MV-4-11 (cell line): ENCODE measurements at places on chromosomes 16 and 17.
A peak's percentile ranks its signal among the peaks of the same experiment; 100 is the strongest.

DNA sequence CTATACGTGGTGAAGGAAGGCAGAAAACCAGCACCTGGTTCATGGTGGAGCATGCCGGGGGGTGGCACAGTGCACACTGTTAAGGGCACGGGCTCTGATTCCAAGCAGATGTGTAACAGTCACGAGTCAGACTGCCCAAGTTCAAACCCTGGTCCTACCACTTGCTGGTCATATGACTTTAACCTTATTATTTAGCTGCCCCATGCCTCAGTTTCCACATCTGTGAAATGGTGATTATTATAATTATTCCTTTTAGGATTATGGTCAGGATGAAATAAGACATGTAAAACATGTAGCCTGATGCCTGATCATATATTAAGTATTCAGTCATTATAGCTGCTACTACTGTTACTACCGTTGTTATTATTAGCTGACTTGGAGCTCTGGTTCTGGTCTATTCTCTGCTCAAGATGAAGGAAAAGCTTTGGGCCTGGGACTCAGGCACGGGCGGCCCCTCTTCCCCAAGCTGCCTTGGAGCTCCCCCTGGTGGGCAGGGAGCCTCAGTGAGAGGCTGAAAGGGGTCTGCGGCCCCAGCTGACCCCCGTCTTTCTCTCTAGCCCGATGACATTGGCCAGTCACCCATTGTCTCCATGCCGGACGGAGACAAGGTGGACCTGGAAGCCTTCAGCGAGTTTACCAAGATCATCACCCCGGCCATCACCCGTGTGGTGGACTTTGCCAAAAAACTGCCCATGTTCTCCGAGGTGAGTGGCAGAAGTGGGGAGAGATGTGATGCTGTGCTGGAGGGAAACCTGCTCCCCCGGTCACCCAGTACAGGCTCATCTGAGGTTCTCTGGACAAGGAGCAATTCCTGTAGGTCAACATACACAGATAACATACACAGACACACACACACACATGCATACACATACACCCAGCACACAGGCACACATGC lies 14.0 kb downstream of the NR1D1 start:
- DNase-seq = no peak

DNA sequence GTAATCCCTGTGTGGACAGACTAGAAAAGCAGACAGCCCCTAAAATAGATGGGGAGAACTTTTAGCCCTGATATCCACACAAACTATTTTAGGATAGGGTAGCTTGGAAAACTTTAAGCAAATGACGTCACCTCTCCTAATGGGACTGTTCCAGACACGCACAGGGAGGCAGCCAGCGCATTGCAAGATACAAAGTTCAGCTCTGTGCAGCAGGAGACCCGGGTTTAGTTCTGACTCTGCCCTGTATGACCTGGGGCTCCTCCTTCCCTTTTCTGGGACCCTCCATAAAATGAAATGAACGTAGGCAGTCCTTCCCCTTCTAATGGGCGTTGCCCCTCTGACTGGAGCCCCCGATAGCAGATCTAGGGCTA lies 6.3 kb downstream of the ZNF689 start:
- DNase-seq = no peak

DNA sequence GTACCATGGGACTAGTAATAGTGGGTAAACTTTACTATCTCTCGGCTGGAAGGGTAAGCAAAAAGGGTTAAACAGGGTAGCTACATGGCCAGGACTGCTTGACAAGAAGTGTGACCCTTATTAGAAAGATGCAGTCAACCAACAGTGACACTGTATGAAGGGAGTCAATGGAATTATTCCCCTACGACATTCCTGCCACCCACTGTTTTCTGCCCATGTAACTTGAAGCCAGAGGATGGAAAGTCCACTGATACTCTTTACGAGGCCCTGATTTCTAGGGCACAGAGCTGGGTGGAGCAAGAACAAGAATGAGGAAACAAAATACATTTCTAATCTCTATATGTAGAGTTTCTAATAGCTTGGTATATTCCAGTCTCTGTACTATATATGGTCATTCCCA lies 1102.5 kb downstream of the CDH11 start:
- DNase-seq = no peak

DNA sequence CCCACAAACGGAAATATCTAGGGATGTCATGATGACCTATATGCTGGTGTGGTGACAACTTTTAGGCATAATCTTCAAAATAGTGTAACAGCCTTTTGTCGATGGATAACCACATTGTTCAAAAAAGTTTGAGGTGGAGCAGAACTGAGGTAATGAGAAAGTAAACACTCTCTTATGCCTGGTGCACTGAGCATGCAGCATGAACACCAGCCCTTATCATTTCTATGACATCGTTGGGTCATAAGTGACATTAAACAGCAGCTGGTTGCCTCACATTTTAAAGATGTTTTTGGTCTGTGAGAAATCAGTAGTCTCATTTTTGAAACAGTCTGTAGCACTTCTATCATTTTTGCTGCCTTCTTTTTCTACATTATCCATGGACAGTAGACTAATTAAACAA lies 1.8 kb downstream of the KRT23 start:
- DNase-seq = no peak

GRCh38 chr16:54446639-54447038 lies 160.1 kb upstream of the IRX3 start:
- peak; percentile 95 for DNase-seq

DNA sequence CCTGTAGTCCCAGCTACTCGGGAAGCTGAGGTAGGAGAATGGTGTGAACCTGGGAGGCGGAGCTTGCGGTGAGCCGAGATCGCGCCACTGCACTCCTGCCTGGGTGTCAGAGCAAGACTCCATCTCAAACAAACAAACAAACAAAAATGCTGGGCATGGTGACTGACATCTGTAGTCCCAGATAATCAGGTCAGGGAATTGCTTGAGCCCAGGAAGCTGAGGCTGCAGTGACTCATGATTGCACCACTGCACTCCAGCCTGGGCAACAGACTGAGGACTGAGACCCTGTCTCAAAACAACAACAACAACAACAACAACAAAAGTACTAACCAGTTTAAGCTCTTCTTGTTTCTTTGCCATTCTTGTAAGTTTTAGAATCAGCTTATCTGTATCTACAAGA lies 383.0 kb upstream of the PMFBP1 start:
- no peak for DNase-seq

DNA sequence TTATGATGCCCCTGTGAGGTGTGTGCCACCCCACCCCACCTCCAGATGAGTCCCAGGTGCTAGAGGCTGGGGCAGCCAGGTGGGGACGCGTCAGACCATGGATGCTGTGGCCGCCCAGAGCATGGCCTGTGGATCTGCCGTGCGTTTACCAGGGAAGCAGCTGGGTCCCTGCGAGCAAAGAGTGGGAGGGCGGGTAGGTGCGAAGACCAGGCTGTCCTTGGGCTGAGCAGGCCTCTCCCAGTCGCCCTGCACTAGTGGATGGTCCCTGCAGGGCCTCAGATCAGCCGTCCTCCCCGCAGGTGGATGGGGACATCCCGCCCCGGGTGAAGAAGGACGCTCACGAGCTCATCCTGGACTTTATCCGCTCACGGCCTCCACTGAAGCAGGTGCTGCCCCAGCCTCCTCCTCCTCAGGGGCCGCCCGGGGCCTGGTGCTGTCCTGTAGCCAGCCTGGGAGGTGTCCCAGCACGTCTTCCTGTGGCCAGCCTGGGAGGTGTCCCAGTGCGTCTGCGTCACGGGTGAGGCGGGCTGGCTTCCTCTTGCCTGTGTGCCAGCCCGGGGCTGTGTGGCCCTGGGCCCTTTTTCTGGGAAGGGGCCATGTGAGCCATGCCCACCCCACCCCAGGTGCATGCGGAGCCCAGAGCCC lies 18.0 kb upstream of the TCF25 start:
- no peak for DNase-seq

GRCh38 chr16:17915791-17916190 lies 420.7 kb downstream of the NPIPA8 start:
- no peak for DNase-seq

GRCh38 chr17:56966338-56966737 lies 5.5 kb upstream of the COIL start:
- no peak for DNase-seq

GRCh38 chr17:37050920-37051319 lies 102.2 kb downstream of the AATF start:
- no peak for DNase-seq

GRCh38 chr16:22627043-22627442 lies 116.4 kb downstream of the NPIPB5 start:
- no peak for DNase-seq

- no peak for DNase-seq
Measured at GRCh38 chr17:2275722-2276121, 27.9 kb downstream of the SMG6 start.

DNA sequence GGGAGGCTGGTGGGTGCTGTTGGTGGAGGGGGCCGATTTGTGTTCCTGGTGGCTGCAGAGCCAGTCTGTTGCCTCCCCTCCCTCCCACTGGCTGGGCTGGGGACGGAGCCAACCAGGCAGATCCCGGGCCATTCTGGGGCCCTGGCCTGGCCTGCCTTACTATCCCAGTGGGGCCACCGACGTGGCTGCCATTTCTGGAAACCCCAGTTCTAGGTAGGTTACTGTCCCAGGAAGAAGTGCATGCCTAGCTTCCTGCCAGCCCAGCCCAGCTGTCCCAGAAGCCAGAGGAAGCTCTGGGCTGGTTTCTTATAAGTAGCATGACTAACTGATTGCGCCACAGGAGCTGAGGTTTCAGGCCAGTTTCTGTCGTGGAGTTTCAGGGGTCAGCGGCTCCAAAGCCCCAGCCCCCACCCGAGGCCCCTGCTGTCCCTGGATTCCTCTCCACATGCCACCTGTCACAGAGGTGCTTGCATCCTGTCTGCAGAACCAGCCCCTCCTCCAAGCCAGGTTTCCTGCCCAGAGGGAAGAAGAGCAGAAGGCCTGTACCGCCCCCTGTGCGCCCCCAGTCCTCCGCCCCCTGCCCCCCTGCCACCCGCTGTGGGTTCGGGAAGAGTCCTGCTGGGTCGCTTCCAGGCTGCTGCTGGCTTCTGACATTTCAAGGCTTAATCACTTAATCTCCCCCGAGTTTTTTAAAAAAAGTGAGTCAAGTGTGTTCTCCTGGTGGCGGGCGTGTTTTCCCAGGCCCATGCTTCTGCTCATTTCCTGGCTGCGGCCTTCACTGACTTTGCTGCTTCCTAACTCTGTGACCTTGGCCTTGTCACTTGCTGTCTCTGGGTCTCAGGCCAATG lies 13.2 kb downstream of the IL4R start:
- DNase-seq = peak; percentile 97

- no peak for DNase-seq
Measured at GRCh38 chr16:85614338-85615013, 1.4 kb downstream of the GSE1 start.

GRCh38 chr16:21169249-21169981 lies 10.9 kb downstream of the LDAF1 start:
- no peak for DNase-seq

DNA sequence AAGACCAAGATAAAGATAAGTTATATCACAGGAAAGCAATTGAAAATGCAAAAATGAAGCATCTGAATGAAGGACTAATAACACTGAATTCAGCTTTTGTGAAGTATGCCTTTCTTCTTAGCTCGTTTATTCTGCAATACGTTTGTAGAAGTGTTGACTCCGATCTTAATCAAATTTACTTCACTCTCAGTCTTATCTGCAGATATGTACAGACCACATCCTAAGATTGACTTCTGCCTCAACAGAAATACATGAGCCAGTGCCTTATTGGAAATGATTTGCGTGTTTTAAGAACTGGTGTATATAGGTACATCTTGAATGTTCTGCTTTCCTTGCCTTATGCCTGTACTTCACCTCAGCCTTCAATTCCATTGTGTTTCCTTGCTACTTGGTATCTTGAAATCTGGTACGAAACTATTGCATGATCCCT lies 1.3 kb downstream of the ATF7IP2 start:
- no peak for DNase-seq

DNA sequence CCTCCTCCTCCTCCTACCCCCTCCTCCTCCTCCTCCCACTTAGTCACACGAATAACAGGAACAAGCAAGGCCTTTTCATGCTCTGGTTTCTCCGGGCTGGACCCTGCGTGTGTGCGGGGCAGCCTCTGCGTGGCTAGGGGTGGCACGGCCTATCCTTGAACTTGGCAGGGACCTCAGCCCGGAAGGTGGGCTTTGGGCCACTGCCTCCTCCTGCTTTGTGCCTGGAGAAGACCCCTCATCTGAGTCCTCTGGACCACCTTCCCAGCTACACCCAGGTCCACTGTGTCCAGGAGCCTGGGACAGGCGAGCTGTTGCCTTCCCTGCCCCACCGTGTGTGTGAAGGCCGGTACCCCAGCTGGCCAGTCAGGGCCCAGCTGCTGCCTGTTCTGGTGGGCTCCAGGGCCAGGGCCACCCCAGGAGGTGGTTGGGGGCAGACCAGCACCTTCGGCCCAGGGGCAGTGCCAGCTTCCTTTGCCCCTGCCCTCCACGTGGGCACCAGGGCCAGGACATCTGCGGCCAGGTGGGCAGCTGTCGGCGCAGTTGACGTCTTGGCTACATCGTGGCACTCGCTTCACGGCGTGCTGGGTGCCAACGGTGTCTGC lies 35.4 kb downstream of the GINS2 start:
- DNase-seq = no peak

DNA sequence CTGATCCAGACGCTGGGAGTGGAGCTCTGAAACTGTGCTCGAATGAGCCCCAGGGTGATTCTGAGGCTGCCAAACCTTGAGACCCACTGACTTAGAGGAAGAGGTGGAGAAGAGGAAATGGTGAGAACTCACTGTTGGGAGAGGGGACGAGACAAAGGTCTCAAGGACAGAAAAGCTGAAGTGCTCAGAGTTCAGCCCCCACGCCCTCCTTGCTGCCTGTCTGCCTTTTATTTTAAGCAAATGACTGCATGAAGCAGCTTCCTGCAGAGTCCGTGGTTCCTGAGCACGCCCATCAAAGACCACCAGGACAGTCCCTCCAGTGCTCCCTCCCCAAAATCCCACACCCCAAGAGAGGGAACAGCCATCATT lies 20.4 kb downstream of the COTL1 start:
- peak; percentile 74 for DNase-seq

DNA sequence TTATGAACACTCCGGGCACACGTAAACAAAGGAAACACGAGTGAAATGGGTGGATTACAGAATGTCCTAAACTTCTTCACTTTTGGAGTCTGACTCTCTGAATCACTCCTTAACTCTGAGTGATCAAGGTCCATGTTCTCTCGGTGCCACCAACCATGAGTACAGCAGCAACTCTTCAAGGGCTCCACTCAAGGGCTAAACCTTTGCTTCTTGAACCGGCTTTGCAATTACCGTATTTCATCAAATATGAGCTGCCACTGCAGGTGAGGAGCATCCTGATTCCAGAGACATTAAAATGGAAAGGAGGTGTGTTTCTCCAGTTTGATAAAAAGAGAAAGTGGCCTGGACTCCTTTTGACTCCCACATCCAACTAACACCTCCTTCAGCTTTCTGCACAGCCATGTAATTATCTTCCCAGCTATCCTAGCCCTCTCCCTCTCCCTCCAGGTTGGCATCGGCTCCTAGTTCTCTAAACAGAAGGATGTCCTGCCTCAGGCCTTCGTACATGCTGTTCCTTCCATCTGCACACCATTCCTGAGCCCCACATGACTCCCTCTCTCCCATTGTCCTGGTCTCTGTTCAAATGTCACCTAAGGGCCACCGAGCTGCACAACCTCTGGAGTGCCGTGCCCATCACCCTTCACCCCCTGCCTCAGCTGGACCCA lies 61.4 kb downstream of the ZDHHC7 start:
- DNase-seq = no peak

GRCh38 chr16:10919003-10919351 lies 23.3 kb downstream of the DEXI start:
- no peak for DNase-seq
